ENCODE measurements at places on chromosomes 3 and 15.

DNA sequence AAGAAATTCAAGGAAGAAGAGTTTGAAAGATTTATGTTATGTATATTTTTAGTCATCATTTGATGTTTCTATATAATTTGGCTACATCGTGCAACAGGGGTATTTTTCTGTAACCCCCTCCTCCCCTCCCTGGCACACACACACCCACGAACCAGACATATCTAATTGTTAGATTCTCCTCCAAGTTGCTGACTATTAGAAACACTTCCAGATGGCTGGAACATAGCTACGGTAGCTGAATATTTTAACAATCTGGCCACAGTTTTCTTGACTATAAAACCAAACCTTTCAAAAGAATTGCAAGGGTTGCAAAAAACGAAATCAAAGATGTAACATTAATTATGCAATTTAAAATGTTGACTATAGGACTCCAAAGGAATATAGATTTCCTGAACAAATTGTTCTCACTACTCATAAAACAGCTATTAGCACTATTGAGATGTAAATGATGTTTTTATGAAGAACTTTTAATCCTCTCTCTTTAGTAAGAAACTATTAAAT lies 154.4 kb downstream of the CHL1 start:
- no peak for DNase-seq

GRCh38 chr3:32882189-32882588 lies 64.4 kb downstream of the TRIM71 start:
- DNase-seq = no peak

GRCh38 chr15:48695088-48695826 lies 49.7 kb upstream of the FBN1 start:
- DNase-seq = no peak

DNA sequence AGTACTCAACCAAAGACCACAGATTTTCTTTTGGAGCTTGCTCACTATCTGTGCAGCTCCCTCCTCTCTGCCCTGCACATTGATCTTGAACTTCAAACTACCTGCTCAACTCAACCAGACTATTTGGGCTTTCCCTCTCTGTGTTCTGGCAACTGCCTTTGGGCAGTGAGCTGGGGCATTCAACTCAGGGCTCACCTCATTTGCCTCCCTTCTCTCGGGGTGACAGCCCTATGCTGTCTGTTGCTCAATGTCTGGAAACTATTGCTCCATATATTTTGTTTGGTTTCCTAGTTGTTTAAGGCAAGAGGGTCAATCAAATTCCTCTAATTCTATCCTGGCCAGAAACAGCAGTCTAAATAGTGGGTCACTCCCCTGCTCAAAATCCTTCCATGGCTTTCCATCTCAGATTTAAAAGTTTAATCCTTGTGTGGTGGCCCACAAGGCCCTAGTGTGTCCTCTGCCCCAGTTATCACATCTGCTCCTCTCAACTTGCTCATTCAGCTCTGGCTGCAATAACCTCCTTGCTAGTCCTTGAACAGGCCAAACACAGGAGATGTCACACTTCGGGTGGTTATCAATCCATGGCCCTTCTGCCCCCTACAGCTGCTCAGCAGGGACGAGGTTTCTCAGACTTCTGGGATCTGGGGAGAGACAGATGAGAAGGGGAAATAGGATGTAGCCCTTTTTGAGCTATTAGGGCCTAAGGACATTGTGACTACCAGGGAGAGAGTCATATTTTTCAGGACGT lies 67.8 kb downstream of the SNRK start:
- no peak for DNase-seq

DNA sequence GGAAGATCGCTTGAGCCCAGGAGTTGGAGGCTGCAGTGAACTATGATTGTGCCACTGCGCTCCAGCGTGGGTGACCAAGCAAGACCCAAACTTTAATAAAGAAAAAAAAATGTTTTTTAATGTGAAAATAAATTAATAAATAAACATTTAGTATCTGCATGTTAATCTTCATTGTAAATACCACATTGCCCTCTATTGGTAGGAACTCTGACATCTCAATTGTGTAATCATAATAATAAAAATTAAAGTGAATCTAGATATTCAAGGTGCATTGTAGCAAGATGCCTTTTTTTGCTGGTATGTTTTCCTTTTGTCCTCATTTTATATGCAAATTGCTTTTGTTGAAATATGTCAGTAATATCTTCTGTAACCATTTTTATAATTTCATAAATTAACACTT lies 95.0 kb upstream of the LIMD1 start:
- DNase-seq = peak; percentile 21

- peak; percentile 85 for DNase-seq
Measured at GRCh38 chr3:58497097-58497496, 5.2 kb downstream of the KCTD6 start.

GRCh38 chr3:143963946-143964345 lies 7.7 kb upstream of the DIPK2A start:
- DNase-seq = no peak

DNA sequence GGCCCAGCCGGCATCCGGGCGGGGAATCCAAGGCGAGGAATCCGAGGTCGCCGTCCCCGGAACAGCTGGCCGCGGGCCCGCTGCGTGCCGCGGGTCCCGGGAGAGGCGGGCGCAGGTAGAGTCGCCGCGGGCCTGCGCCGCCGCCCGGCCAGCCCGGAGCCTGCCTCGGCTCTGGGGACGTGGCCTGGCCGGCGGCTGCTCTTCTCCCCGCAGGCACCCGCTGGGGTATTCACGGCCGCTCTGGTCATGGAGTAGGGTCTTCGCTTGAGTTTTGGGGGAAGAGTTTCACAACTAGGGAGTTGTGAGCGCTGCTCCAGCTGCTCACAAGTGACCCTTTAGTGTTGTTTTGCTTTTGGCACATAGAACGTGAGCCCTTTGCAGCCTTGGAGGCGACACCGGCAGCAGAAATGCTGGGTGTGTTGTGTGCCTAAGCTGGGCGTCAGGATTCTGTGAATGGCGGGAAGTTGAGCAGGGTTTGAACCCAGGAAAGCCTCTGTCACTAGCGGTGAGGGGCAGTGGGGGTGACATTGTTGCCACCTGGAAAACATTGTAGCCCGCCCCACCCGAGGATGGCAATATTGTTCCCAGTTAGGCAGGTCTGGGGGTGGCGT lies 4.0 kb downstream of the TRIM71 start:
- no peak for DNase-seq

GRCh38 chr15:29285386-29285785 lies 15.8 kb upstream of the NSMCE3 start:
- no peak for DNase-seq

DNA sequence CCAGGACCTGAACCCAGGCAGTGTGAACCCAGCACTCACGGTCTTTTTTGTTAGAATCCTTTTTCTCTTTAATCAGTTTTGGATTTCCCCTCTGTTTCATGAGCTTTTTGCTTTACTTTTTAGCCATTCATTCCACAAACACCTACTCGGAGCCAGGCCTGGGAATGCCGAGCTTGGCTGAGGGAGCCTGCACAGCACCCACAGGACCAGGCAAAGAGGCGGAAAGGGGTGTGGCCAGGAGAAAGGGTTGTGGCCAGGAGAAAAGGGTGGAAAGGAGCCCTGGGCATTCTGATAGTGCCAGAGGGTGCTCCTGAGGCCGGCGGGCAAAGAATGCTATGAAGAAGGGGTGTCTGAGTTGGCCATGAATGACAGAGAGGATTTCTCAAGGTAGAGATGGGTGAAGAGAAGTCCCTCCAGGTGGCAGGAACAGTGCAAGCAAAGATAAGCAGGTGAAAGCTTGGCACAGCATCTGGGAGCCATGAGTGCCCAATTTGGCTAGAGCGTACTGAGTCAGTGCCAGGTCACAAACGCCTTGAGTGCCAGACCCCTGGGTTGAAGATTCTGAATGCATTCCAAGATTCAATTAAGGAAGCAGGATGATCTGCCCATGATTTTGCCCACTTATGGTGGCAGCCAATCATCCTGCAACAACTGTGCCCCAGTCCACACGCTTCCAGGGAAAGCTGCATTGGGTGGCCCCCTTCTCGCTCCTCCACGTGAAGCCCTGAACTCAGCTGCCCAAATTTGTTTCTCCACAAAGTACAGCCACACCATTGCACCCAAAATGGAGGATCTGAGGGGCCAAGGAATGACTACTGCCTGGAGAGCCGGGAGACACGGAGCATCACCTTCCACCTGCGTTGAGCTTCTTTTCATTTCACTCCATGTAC lies 157.2 kb downstream of the XXYLT1 start:
- no peak for DNase-seq

- DNase-seq = no peak
Measured at GRCh38 chr15:80439140-80439539, 35.0 kb downstream of the ARNT2 start.

DNA sequence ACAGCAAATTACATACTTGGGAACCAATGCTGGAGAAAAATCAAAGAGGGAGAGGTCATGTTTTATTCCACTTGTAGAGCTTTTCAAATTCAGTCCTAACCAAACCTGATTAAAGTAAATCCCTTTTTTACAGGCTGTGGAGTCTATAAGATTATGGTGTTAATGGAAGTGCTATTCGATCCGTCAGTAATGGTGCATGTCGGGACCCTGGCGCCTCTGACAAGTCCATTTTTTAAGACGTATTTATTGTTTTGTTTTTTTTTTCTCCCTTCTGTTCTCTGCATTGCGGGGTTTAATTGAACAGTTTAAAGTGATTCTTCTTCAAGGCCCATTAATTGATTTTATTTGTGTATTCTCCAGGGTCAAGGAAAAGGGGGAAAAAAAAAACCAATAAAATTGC lies 725.9 kb downstream of the TUSC7 start:
- DNase-seq = no peak

DNA sequence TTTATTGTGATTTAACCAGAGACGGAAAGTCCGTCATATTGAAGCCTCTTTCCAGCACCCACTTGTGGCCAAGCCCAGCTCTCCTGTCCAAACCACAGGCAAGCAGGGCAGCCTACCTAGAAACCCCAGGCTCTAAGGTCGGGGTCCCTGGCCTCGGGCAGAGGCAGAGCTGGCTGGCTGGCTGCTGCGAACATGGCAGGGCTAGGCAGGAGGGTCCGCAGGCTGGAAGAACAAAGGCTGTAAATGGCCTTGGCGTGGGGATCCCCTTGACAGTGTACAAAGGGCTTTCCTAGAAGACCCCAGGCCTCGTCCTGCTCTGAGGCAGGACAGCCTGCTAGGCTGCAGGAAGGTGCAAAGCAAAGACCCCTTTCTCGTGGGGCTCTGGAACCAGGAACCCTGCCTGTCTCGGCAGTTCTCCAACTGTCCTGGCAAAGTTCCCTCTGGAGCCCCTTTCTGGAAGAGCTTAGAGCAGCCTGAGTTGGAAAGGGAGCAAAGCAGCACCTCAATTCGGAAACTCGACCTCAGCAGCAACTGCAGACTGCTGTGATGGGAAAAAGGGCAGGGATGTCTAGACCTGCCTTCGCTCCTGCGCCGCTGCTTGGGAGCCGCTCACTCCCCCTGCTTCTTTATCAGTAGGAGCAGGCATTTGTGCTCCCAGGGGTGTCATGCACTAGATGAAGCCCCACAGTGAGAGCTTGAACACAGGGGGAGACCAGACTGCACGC lies 8.5 kb downstream of the CALML4 start:
- DNase-seq = no peak

DNA sequence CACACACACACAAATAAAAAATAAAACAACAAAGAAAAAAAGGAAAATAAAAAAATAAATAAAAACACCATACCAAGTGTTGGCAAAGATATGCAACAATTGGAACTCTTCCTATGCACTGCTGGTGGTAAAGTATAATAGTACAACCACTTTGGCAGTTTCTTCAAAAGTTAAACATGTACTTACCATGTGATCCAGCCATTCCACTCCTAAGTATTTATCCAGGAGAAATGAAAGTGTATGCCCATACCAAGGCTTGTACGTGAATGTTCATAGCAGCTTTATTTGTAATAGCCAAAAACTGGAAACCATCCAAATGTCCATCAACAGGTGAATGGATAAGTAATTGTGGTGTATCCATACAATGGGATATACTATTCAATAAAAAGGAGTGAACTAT lies 17.0 kb downstream of the WDR93 start:
- no peak for DNase-seq

GRCh38 chr15:56640549-56640948 lies 92.8 kb downstream of the ZNF280D start:
- no peak for DNase-seq

DNA sequence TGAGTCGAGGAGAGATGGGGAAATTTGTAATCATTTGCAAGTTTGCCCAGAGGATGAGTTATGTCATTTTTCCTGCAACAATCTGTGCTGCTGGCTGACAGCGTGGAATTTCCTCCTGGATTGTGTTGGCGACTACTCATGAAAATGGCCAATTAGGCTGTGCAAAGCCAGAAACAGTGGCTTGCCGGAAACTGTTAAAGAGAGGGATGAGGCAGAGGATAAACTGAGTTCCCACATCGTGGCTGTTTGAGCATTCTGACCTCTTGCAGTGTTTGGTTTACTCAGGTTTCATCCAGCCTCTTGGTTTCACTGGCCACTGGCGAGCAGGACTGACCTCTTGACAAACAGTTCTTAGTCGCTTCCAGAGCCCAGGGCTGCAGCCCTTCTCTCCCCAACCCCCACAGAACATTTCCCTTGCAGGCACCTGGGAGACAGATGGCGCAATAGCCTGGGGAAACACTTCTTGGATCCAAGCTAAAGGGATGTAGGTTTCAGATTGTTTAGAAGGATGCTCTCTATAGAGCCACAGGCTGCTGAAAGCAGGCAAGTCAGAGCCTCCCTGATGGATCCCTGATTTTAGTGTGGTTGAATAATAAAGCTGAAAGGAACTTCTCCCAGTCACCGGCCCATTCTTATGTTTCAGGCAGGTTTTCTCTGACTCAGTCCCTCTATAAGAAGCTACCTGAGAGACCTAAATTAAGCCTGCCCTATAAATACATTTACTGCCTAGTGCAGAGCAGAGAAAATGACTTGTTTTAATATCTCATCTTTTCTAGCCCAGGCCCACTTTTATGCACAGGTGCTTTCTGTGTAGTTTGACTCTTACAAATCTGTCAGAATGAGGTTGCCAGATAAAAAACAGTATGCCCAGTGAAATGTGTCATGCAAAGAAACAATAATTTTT lies 92.8 kb upstream of the UBE2E1 start:
- no peak for DNase-seq

DNA sequence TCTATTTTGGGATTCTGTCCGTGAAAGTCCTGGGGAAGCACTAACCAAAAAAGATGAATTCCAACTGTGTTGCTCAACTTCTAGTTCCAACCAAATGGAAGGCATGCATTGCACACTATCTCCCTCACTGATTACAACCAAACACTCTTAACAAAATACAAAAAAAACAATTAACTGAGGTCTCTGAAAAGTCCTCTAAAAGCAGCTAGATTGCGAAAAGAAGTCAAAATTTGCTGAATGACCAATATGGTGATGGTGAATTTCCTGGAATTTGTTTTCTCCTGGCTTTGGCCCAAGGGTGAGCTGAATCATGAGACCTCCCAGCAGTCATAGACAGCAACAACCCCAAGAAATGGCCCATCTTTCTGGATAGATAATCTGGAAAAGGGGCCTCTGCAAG lies 28.3 kb downstream of the CYP19A1 start:
- DNase-seq = no peak

- no peak for DNase-seq
Measured at GRCh38 chr3:147705651-147706051, 296.5 kb downstream of the ZIC1 start.

DNA sequence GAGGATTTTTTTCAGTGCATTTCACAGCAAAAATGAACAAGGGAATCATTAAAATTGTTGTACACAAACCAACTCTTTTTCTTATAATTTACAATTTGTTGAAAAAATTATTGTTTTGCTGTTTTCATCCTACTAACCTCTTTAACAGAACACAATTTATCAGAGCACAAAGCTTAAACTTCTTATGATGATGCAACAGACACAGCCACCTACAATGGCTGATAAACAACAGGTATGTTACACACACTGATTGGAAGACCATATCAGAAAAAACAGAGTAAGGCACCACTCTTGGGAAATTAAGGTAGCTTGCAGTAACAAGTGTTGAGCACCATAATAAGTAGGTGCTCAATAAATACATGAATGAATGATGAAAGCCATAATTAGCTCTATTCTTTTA lies 8.9 kb upstream of the SNX4 start:
- DNase-seq = no peak

GRCh38 chr15:94250801-94251200 lies 19.4 kb downstream of the MCTP2 start:
- no peak for DNase-seq

Data from NCI-H526 treated with DMSO at 0.1 percent for 48 hours (cell line).